ENCODE measurements at places on chromosomes 13 and 19.

DNA sequence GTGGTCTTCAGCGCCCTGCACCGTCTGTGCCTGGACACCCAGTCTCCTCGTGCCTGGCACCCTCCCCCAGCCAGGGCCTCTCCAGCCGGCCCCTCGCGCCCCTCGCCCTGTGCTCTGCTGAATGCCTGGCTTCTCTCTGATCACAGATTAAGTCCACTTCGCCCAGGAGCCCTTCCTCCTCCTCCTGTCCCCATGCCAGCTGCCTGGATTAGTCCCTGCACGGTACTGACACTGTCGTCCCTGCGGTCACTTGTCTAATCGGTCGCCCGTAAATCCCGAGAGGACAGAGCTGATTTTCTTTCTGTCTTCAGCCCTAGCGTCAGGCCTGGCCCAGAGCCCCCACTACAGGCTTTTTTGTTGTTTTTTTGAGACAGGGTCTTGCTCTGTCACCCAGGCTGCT, 6.6 kb downstream of the THOP1 start:
- no peak for DNase-seq

DNA sequence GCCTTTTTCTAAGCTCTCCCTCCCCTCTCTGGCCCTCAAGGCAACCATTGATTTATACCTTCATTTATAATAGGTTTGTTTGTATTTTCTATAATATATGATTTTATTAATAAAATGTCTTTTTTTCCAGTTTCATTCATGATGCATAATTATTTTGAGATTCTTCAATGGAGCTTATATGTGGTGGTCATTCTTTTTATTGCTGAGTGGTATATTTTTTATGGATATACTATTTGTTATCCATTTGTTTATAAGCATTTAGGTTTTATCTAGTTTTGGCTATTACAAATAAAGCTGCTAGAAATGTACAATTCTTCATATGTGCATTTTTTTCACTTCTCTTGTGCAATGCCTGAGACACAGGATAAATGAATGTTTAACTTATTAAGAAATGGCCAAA, 10.8 kb downstream of the ZNF211 start:
- no peak for DNase-seq

DNA sequence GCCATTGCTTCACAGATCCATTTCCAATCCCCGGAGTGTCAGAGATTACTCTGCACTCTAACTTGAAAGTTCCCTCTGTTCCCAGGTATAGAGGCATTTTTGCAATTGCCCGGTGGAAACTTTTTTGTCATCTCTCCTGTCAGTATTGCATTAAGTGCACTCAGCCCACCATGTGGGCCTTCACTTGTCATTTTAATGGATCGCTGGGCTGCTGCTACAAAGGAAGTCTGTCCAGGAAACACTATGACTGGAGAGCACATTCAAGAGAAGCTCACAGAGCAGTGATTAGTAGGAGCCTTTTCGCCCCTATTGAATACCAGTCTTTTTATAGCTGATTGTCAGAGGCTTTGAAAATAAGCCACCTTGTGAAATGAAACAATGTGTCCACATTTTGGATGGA, 180.9 kb downstream of the B3GLCT start:
- DNase-seq = no peak

DNA sequence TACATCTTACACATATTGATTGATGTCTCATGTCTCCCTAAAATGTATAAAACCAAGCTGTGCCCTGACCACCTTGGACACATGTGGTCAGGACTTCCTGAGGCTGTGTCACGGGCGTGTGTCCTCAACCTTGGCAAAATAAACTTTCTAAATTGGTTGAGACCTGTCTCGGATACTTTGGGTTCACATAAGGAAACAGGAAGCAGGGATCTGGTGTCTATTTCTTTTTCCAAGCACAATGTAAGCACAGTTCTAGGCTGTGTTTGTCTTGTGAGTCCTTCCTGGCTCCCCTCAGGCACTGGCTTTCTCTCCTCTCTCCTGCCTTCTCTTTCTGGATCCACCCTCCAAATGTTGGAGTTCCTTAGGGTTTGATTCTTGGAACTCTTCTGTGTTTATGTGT, 27.6 kb upstream of the TPT1 start:
- DNase-seq = no peak

DNA sequence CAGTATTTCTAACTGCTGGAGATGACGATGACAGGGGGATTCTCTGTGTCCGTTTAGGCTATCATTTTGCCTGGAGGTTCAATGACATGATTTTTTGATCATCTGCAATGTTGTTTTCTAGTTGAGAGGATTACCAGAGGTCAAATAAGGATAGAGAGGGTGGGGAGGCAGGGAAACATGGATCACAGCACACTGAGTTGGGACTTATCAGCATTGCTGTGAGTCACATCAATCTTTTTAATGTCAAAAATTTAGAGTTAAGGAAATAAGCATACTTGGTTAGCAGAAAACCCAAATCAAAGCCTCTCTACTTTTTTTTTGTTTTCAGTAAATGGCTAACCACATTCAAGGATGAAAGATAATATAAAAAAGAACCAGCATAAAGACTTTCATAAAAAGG, 43.0 kb upstream of the CSNK1A1L start:
- no peak for DNase-seq

- no peak for DNase-seq
Observed at GRCh38 chr13:103695320-103695719, 629.1 kb upstream of the SLC10A2 start.

DNA sequence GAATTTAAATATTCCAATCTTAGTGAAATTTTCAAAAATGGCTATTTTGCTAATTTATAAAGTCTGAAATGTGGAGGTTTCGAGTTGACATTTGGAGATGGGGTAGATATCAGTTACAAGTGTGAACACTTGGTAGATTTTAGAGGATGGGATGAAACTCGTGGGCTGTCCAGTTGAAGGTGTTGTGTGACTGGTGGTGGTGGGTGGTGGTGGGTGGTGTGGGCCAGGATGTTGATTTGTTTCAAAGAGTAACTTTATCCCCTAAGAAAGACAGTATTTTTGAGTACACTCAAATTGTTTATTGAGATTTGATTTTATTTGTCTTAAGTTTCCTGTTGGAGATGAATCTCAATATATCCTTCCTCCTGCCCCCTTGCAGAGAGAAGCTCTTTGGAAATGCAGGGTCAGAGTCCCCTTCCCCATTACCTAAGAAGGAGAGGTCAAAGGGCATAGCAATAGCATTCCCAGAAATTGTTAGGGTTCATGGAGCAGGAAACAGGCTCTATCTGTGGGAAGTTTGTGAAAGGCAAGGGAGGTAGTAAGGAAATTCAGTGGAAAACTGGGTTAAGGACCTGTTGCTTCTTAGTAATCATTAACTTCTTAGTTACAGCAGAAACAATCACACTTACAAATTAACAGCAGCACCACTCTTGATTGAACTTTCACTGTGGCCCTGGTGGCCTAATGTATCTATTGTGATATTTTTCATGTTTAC, 133.6 kb upstream of the RNF113B start:
- no peak for DNase-seq

DNA sequence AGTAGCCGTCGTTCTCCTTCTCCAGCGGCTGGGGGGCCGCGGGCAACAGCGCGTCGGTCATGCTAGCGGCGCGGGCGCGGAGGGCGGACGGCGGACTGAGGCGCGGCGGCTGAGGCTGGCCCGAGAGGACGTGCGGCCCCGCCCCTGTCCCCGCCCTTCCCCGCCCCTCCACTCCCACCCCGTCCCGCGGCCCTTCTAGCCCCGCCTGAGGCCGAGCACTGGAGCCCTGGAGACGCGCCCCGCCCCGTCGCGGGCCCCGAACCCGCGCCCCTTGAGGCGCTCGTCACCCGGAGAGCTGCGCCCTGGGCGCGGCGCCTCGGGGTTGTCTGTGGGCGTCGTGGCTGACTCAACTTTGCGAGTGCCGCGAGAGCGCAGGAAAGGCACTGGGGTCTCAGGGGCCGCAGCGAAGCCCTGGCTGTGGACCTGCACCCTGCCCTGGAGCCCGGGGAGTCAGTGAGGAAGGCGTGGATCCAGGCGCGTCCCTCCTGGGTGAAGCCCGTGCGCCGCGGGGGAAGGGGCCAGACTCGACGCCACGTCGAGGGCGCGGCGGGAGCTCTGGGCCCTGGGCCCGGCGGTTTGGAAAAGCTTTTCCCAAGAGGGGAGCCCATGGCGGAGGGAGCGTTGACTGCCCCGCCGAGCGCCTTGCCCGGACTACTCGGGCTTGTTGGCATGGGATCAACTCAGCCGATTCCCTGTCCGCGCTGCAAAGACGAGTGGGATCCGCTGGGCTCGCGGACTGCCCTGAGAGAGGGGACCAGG, at the start of gene RHPN2:
RHPN2 (minus strand) TSS at position 97 of the 759 bp plus-strand sequence; CDS start at position 61, 36 bp downstream.
- DNase-seq = peak; percentile 72

- DNase-seq = no peak
Observed at GRCh38 chr19:8147582-8147978, 1.8 kb downstream of the FBN3 start.

- no peak for DNase-seq
Observed at GRCh38 chr19:47598407-47599349, 10.3 kb upstream of the BICRA start.

GRCh38 chr19:48158210-48158790, 11.8 kb downstream of the LIG1 start:
- DNase-seq = no peak

GRCh38 chr13:80074143-80074752, 266.7 kb downstream of the SPRY2 start:
- no peak for DNase-seq

GRCh38 chr19:13091400-13092157, 11.1 kb downstream of the LYL1 start:
- DNase-seq = peak; percentile 45

DNA sequence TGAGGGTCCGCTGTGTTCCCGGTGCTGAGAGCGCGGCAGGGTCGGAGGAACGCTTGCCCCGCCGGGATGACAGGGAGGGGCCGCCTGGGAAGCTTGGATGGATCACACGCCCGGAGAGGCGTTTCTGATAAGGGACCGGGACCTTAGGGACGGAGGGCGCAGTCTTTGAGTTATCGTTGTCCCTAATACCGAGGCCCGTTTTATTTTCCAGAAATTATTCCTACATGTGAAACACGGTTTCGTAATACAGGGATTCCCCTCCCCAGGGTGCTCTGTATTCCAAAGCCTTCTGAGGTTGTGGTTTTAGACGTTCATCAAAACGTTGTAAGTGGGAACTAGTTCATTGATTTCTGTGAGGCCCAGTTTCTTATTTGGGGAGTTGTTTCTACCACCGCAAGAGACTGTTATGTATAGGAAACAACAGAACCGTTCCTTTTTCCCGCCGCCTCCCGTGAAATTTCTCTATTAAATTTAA, 752 bp downstream of the PDCD5 start:
- DNase-seq = peak; percentile 14

GRCh38 chr19:50488389-50489194, 11.9 kb upstream of the GARIN5A start:
- no peak for DNase-seq

- DNase-seq = no peak
Observed at GRCh38 chr13:44765001-44765471, 188.9 kb upstream of the TSC22D1 start.

GRCh38 chr13:46389457-46390451, 2.7 kb upstream of the RUBCNL start:
- DNase-seq = no peak

DNA sequence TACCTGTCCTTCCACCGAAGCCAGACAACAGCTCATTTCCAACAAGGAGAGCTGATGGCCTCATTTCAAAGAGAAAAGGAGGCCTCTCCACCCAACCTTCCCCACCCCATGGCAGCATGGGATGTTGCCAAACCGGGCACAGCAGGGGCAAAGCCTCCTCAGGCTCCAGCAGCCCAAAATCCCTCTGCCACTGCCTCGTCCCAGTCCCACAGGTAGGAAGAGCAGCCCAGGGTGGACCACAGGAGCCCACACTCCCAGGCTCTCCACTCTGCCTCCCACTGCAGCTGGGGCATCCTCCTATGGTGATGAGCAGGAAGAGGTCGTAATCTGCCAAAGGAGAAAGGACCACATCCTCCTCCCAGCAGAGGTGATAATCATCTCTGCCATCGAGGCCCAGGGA, 50.9 kb downstream of the PEPD start:
- no peak for DNase-seq

GRCh38 chr13:42002066-42002465, 41.2 kb upstream of the VWA8 start:
- no peak for DNase-seq

DNA sequence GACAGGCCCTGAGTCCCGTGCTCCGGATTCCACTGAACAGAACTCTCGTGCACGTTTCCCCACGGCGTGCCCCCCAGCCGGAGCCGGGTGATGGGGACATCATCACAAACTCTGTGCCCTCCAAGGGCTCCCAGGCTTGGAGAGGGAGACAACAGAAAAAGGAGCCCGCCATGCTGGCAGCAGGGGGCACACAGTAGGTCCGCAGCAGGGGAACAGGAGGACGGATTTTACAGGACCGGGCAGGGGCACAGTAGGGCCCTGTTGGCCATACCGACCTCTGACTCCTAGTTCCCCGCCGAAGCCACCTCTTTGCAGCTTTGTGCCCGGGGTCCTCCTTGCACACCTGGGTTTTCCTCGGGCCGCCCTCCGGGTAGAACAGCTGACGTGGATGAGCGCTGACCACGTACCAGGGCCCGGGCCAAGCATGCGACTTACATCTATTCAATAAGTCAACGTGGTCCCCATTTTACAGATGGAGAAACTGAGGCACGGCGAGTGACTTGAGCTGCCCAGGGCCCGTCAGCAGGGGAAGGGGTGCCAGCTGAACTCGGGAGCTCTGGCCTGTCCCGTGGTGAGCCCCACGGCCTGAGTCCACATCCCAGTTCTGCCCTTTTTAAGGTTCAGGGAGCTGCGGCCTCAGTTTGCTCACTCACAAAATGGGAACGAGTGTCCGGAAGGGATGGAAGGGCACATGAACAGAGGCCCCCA, 10.2 kb upstream of the ONECUT3 start:
- DNase-seq = no peak

DNA sequence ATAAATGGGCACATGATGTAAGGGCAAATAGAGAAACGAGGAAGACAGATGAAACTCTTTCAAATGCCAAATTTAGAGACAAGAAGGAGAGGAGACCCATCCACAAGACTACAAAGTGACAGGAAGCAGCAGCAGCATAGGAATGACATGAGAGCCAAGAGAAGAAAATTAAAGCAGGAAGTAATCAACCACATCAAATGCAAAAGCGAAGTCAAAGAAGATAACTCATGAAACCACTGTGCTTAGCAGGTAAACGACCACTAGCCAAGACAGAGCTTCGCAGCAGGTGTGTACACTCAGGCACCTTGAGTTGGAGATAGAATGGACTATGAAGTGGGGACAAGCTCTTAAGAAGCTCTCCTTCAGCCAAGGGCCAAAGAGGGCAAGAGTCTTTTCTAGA, 64.1 kb downstream of the KLF12 start:
- no peak for DNase-seq

- DNase-seq = no peak
Observed at GRCh38 chr19:5016781-5017180, 47.9 kb downstream of the KDM4B start.

GRCh38 chr19:41299755-41300089, 10.2 kb upstream of the CCDC97 start:
- peak; percentile 34 for DNase-seq

- DNase-seq = no peak
Observed at GRCh38 chr13:107351305-107351704, 783.4 kb upstream of the ARGLU1 start.

Measured in hematopoietic multipotent progenitor cell treated with erythropoietin and hydrocortisone succinate and interleukin-3 and kit ligand, for 8 days (in vitro differentiated cells).